ENCODE measurements at places on chromosomes 2 and 18. TPM values are rescaled to one million over a fixed set of nuclear protein-coding genes. Genes with fewer than 3 reads are reported as not detected.

- peaks cover under 1% of the 10 kb centered on the region for H3K4me1 ChIP-seq
- no peak for DNase-seq
- no peaks in the 10 kb centered on the region for H3K36me3 ChIP-seq
- no peak overlapping the region for H3K27ac ChIP-seq
- no peak overlapping the region for H3K4me3 ChIP-seq
- no peaks in the 10 kb centered on the region for H3K27me3 ChIP-seq
Measured at GRCh38 chr2:221425353-221425752, 146.8 kb downstream of the EPHA4 start.

Gene RNF181
- total RNA-seq: 75.1 TPM

- H3K36me3 ChIP-seq: no peaks in the 10 kb centered on the region
- DNase-seq: no peak
- H3K4me1 ChIP-seq: peaks cover 8% of the 10 kb centered on the region
- H3K27ac ChIP-seq: no peak overlapping the region
Measured at GRCh38 chr18:3599195-3599594, 149.2 kb downstream of the TGIF1 start.

- H3K4me1 ChIP-seq: peaks cover 1% of the 10 kb centered on the region
- no peaks in the 10 kb centered on the region for H3K36me3 ChIP-seq
- no peak overlapping the region for H3K4me3 ChIP-seq
- H3K27ac ChIP-seq: no peak overlapping the region
Measured at GRCh38 chr2:240393831-240394410, 41.5 kb upstream of the GPC1 start.

DNA sequence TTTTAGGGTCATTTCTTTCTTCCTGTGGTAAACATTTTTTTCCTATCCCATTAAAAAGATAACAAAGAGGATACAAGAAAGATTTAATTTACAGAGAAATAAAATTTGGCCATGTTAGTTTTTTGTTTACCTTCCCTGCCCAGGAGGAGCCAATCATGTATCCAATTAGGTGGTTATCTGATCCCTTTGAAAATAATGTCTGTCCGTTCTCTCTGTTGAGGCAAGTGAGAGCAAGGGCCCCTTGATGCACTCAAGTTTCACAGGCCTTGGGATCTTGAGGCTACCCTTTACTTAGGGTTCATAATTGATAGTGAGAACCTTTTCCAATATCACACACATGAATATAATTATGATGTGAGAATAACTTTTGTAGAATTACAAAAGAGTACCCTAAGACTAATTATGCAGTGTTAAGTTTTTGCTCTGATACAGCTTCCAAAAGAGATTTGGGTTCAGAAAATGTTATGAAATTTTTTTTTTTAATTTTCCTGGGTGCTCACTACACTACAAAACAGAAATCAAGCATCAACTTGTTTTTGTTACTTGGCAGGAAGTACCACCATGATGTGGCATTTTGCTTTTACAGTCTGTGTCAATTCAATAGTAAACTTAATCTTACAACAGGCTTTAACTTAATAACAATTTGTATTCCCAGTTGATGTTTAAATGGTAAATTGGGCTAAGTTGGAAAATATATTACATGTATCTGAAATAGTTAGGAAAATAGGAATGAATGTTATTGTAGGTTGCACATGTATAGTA lies 42.0 kb downstream of the AFTPH start:
- H3K36me3 ChIP-seq: no peaks in the 10 kb centered on the region
- H3K4me3 ChIP-seq: no peak overlapping the region
- H3K4me1 ChIP-seq: no peaks in the 10 kb centered on the region
- H3K27ac ChIP-seq: no peak overlapping the region
- no peaks in the 10 kb centered on the region for H3K27me3 ChIP-seq
- no peak for DNase-seq

DNA sequence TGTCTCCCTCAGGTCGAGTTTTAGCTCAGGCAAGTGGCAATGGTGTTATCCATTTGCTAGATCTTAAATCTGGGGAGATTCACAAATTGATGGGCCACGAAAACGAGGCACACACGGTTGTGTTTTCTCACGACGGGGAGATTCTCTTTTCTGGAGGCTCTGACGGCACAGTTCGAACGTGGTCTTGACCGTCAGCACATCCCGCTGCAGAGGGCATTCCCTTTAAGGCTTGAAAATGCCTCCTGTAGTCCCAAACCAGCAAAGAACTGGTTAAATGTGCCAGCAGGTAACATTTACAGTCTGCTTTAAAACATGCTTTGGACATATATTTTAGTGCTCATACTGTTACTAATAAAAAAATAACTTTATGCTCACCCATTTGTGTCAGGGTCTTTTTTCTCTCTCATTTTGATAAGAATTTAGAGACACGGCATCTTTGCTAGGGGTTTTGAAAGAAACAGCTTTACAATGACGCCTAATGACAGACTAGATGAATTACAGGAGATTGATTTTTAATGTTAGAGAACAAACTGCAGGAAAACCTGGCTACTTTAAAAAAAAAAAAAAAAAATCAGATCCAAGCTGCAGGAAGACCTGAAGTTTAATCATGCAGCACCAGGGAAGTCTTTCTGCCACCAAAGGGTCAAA lies 602 bp upstream of the VWC2L start:
- H3K4me1 ChIP-seq: peaks cover 16% of the 10 kb centered on the region
- H3K36me3 ChIP-seq: no peaks in the 10 kb centered on the region
- H3K27me3 ChIP-seq: no peaks in the 10 kb centered on the region
- no peak overlapping the region for H3K27ac ChIP-seq

- peaks cover 3% of the 10 kb centered on the region for H3K27me3 ChIP-seq
- no peaks in the 10 kb centered on the region for H3K36me3 ChIP-seq
- no peak for DNase-seq
- no peak overlapping the region for H3K27ac ChIP-seq
Measured at GRCh38 chr2:149141046-149141445, 102.5 kb downstream of the LYPD6B start.

Gene PDIA6
- total RNA-seq: 85.8 TPM

DNA sequence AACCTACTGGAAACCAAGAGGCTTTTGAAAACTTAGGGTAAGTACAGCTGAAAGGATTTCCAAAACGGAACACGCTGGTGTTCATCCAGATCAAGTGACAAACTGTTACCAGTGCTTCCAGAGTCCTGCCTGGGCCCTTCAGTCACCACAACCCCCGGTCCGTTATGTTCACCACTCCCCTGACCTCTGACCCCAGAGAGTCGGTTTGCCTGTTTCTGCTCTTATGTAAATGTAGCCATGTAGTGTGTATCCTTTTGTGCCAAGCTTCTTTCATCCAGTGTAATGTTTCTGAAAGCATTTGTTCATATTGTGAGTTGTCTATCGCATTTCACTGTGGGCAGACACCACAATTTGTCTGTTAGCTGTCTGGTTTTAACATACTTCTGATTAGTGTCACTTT lies 217.5 kb downstream of the NCK2 start:
- no peaks in the 10 kb centered on the region for H3K36me3 ChIP-seq
- no peak overlapping the region for H3K27ac ChIP-seq
- no peak overlapping the region for H3K4me3 ChIP-seq
- H3K27me3 ChIP-seq: peaks cover 5% of the 10 kb centered on the region
- H3K4me1 ChIP-seq: no peaks in the 10 kb centered on the region
- DNase-seq: no peak

DNA sequence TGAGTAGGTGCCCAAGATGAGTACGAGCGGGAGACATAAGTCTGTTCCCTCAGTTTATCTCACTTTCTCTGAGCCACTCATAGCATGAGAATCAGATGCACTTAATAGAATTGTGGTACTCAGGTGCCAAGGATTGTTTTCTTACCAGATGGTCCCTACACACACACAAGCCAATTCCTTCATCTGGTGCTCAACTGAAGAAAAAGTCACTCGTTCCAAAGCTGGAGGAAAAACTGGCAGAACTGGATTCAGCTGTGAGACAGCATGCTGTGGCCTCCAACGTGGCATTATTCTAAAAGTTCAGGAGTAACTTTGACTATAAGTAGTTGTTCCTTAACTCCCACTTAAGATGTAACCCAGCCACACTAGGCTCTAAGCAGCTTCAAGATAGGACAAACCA lies 33.4 kb upstream of the ABCA12 start:
- no peak for DNase-seq

DNA sequence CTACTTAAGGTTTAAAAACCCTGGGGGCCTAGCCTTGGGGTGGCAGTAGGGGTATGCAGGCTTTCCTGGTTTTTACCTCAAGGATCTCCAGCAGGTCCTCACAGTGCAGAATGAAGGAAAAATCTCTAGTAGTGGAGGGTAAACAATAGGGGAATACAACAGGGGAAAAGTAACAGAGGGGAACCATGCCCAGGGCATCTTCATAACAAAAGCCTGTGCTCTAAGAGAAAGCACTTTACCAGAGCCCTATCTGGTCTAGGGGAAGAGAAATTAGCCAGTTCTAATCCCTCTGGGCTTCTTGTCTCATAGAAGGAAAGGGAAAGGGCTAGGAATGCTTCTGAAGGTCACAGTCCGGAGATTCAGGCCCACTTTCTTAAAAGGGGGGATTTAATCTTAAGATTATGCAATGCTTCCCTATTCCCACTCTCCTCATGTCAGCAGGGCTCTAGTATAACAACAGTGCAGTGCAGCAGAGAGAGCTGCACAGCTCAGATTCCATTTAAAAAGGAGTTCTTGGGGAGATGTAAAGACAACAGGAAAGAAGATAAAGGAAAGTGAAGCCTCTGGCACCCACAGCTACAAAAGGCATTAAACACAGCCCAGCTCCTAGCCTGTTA lies 149.0 kb upstream of the CYP1B1 start:
- no peak overlapping the region for H3K4me3 ChIP-seq
- H3K4me1 ChIP-seq: peaks cover 2% of the 10 kb centered on the region
- no peak for DNase-seq
- peaks cover 5% of the 10 kb centered on the region for H3K36me3 ChIP-seq
- no peak overlapping the region for H3K27ac ChIP-seq
- H3K27me3 ChIP-seq: no peaks in the 10 kb centered on the region

Gene G6PC2
- total RNA-seq: not detected

Gene PLA2R1
- 0.34 TPM for total RNA-seq

- DNase-seq: no peak
- no peak overlapping the region for H3K4me3 ChIP-seq
- H3K27me3 ChIP-seq: peaks cover 2% of the 10 kb centered on the region
- no peaks in the 10 kb centered on the region for H3K36me3 ChIP-seq
Measured at GRCh38 chr2:55968941-55969340, 45.4 kb upstream of the EFEMP1 start.

DNA sequence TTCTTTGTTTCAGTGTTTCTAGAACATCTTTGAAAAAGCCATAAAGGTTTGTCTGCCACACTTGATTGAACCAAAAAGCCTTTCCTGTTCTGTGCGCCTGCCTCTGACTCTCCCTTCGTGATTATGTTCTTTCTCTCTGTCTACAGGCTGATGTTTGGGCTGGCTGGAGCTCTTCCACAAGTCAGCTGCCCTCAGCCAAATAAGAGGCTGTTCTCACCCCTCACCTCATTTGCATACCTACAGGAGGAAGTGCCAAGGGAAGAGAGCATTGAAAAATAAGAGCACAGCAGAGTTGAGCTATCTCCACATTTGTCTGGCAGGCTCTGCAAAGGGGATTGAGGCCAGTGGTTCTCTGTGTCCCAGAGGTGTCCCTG lies 15.8 kb downstream of the INPP5D start:
- H3K4me1 ChIP-seq: no peaks in the 10 kb centered on the region
- H3K36me3 ChIP-seq: peaks cover 4% of the 10 kb centered on the region
- no peak overlapping the region for H3K4me3 ChIP-seq
- no peak overlapping the region for H3K27ac ChIP-seq
- H3K27me3 ChIP-seq: no peaks in the 10 kb centered on the region
- DNase-seq: no peak

GRCh38 chr2:12649602-12650400 lies 66.9 kb upstream of the TRIB2 start:
- no peak for DNase-seq
- no peaks in the 10 kb centered on the region for H3K27me3 ChIP-seq
- no peaks in the 10 kb centered on the region for H3K4me1 ChIP-seq
- H3K4me3 ChIP-seq: no peak overlapping the region
- peaks cover 11% of the 10 kb centered on the region for H3K36me3 ChIP-seq

Measured in glutamatergic neuron (in vitro differentiated cells).